Glutamatergic neuron (in vitro differentiated cells): ENCODE measurements at places on chromosomes 16 and 17. TPM values are rescaled to one million over a fixed set of nuclear protein-coding genes. Genes with fewer than 3 reads are reported as not detected.

DNA sequence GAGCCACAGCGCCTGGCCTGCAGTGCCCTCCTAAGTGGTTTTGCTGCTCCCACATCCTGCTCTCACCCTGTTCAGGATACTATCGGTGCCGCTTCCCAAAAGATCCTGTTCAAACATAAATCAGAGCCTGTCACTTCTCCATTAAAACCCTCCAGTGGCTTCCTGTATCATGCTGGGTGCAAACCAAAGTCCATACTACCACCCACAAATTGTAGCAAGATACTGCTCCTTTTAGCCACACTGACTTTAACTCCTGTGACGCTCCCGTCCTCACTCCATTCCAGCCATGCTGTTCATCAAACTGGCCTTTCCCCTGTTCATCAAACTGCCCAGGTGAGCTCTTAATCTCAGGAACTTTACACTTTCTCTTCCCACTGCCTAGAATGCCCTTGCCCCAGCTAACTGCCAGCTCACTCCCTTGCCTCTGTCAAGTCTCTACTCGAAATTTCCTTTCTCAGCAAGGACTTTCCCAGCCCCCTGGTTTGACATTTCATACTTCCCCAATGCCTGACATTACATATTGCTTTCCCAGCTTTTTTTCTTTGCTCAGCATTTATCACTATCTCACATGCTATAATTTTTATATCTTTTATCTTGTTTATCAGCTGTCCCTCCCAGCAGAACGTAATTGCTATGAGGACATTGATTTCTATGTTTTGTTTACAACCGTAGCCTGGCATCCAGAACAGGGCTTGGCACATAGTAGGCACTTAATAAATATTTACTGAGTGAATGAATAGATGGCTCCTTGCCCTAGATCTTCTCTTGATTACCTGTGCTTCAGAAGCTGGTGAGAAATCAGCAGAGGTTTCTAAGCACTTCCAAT is 44.3 kb upstream of the SMURF2 start:
- no peaks in the 10 kb centered on the region for H3K27me3 ChIP-seq
- H3K27ac ChIP-seq, result no peak overlapping the region

- H3K4me3 ChIP-seq, result no peak overlapping the region
- H3K27ac ChIP-seq, result no peak overlapping the region
- DNase-seq, result no peak
- H3K4me1 ChIP-seq, result no peaks in the 10 kb centered on the region
These were observed 112.9 kb downstream of the METRNL start for GRCh38 chr17:83192161-83192788.

GRCh38 chr17:57338257-57338914 is 82.1 kb downstream of the MSI2 start:
- H3K4me1 ChIP-seq, result peaks cover 15% of the 10 kb centered on the region
- no peak overlapping the region for H3K4me3 ChIP-seq
- peaks cover 6% of the 10 kb centered on the region for H3K27me3 ChIP-seq
- DNase-seq, result no peak
- H3K27ac ChIP-seq, result no peak overlapping the region

CLEC18B gene
- total RNA-seq, result 1.6 TPM

DNA sequence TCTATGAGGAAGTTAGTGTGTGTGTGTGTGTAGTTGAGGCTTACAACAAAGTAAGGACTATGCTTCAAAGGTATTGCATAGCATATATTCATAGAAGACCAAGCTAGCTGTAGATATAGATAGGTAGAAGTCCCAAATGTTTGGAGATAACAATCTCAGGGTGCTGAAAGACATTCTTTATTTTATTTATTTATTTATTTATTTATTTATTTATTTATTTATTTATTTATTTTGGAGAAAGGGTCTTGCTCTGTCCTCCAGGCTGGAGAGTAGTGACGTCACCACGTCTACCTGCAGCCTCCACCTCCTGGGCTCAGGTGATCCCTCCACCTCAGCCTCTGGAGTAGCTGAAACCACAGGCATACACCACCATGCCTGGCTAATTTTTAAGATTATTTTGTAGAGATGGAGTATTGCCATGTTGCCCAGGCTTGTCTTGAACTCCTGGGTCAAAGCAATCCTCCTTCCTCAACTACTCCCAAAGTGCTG is 284.6 kb upstream of the KIF2B start:
- H3K4me3 ChIP-seq, result no peak overlapping the region
- no peaks in the 10 kb centered on the region for H3K4me1 ChIP-seq
- DNase-seq, result no peak
- no peak overlapping the region for H3K27ac ChIP-seq
- H3K27me3 ChIP-seq, result no peaks in the 10 kb centered on the region

- no peaks in the 10 kb centered on the region for H3K27me3 ChIP-seq
- H3K27ac ChIP-seq, result no peak overlapping the region
- no peak for DNase-seq
- no peak overlapping the region for H3K4me3 ChIP-seq
- no peaks in the 10 kb centered on the region for H3K4me1 ChIP-seq
- H3K36me3 ChIP-seq, result no peaks in the 10 kb centered on the region
These were observed 2.5 kb downstream of the KRT32 start for GRCh38 chr17:41464682-41465081.

DNA sequence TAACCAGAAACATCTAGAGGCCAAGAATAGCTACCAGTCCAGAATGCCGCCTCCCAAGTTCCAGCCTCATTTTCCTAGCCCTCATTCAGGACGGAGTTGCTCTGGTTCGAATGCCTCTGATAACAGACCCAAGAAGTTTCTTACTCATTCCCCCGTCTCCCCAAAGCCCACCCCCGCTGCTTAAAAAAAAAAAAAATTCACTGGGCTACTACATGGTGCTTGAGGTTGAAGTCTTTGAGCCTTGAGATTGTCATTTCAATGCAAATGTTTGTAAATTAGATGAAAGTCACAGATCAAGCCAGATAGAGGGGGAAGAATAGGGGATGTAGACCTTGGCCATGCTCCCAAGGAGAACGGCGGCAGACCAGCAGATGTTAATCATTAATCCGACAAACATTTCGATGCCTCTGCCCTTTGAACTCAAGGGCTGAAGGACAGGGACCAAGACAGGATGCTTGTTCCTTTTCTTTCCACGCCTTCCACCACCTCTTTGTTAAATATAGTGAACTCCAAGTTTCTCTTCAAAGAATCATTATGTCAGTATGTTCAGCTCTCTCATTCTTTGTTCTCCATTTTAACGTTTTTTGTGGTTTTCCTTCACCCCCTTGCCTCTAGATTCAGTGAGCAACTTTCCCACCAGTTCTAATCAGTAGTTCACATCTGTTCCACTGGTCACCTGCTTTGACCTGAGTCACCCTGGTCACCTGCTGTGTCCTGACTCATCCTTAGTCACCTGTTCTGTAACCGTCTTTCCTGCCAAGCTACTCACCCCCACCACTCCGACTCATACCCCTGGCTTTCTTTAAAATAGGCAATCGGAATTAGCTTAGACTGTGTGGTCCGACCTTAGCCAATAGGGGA is 190.3 kb downstream of the CPPED1 start:
- H3K4me1 ChIP-seq, result peaks cover 14% of the 10 kb centered on the region
- peaks cover 1% of the 10 kb centered on the region for H3K27me3 ChIP-seq
- DNase-seq, result no peak
- H3K4me3 ChIP-seq, result no peak overlapping the region
- peaks cover 13% of the 10 kb centered on the region for H3K36me3 ChIP-seq
- H3K27ac ChIP-seq, result peak overlapping the region; percentile 7

DNA sequence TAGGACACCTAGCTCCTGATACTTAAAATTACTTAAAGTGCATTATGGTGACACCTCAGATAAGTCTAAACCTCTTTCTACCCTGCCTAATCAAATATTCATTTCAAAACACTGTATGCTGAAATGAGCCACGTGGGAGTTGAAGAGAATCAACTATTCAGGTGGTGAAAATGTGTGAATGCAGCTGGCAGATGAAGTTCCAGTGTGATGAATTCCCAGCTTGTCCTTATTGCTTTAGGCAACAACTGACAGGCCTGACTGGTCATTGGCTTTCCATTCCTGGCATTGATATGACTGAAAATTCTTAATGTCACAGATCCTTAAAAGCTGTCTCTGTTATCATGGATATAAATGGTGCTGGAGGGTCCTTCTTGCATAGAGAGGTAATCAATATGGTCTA is 301.9 kb upstream of the TBX2 start:
- no peak overlapping the region for H3K4me3 ChIP-seq
- no peak overlapping the region for H3K27ac ChIP-seq
- no peaks in the 10 kb centered on the region for H3K27me3 ChIP-seq
- no peaks in the 10 kb centered on the region for H3K4me1 ChIP-seq

DNA sequence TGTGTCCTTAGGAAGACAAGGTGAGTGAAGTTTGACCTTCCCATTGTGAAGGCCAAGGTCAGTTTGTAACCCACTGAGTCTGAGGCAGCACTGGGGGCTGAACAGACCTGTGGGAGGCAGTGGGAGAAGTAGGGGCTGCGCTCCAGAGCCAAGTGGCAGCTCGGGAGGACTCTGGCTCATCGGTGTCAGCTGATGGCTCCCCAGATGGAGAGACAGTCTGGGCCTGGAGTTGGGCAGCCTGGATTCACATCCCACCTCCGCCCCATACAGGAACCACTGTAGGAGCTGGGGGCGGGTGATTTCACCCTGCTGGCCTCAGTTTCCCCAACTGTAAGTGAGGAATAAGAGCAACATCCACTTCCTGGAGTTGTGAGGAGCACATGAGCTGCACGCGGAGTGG is 128.4 kb downstream of the FOXL1 start:
- H3K4me3 ChIP-seq, result no peak overlapping the region
- no peak overlapping the region for H3K27ac ChIP-seq
- H3K27me3 ChIP-seq, result no peaks in the 10 kb centered on the region
- no peaks in the 10 kb centered on the region for H3K4me1 ChIP-seq
- no peak for DNase-seq
- H3K36me3 ChIP-seq, result peaks cover 15% of the 10 kb centered on the region

FN3K gene
- total RNA-seq, result 33.7 TPM

DNA sequence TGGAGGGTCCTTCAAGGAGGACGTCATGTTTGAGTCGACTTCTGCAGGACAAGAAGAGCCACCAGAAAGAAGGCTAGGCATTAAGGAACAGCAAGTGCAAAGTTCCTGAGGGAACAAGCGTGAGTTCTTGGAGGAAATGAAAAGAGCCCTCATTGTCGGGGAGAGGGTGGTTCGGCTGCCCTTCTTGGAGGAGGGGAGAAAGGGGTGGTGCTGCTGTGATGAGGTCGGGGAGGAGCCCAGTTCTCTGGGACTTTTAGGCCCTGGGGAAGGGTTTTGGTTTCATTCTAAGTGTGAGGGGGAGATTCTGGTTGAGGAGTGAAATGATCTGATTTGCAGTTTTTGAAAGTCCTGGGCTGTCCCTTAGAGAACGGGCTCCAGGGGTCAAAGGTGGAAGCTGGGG is 4.1 kb downstream of the BICDL2 start:
- no peak overlapping the region for H3K4me3 ChIP-seq
- H3K27ac ChIP-seq, result no peak overlapping the region
- no peak for DNase-seq
- peaks cover 7% of the 10 kb centered on the region for H3K4me1 ChIP-seq

DNA sequence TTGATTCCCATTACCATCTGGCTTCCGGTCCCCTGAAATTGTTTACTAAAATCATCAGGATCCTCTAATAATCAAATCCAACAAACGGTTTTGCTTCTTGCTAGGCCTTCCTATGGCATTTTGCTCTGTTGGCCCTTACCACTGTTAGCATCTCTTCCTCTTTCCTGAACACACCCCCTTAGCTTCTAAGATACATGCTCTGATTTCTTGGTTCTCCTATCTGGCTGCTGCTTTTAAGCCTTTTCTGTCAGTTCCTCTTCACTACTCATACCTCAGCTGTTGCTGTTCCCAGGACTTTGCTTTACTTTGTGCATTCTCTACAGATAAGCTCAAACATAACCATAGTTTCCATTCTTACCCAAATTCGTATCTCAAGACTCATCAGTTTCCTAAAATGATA is 11.4 kb downstream of the CAPNS2 start:
- H3K27me3 ChIP-seq, result no peaks in the 10 kb centered on the region
- no peaks in the 10 kb centered on the region for H3K4me1 ChIP-seq
- no peak overlapping the region for H3K4me3 ChIP-seq
- DNase-seq, result no peak
- no peaks in the 10 kb centered on the region for H3K36me3 ChIP-seq

PIRT gene
- 0.32 TPM for total RNA-seq

- peaks cover 6% of the 10 kb centered on the region for H3K36me3 ChIP-seq
- no peaks in the 10 kb centered on the region for H3K27me3 ChIP-seq
- H3K4me1 ChIP-seq, result no peaks in the 10 kb centered on the region
- H3K4me3 ChIP-seq, result no peak overlapping the region
- H3K27ac ChIP-seq, result no peak overlapping the region
These were observed 119.4 kb downstream of the FOXL1 start for GRCh38 chr16:86697715-86698114.

HSD17B1 gene
- total RNA-seq, result 4.1 TPM

ITGA2B gene
- total RNA-seq, result 7.1 TPM

DNA sequence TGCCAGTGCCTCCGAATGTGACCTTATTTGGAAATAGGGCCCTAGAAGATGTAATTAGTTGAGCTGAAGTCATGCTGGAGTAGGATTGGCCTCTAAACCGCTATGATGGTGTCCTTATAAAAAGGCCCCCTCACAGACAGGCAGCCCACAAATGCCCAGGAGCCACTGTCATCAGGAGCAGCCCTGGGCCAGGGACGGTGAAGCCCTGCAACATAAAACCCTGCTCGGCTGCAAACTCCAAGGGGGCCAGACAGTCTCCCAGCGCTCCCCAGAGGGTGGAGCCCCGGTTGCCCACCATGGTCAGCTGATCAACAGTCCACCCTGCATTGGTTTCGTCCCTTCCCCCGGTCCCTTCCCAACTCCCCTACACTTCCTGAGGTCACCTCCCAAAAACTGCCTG is 351.7 kb downstream of the FOXL1 start:
- DNase-seq, result no peak
- no peak overlapping the region for H3K4me3 ChIP-seq
- no peak overlapping the region for H3K27ac ChIP-seq
- no peaks in the 10 kb centered on the region for H3K36me3 ChIP-seq
- H3K4me1 ChIP-seq, result no peaks in the 10 kb centered on the region

GRCh38 chr16:81035398-81035974 is at the start of gene ATMIN:
Gene ATMIN (plus strand): TSS chr16:81035842. CDS start chr16:81035871, 29 bp downstream.
- peaks cover 2% of the 10 kb centered on the region for H3K27me3 ChIP-seq
- DNase-seq, result peak; percentile 92
- peak within 1 kb of the TSS; percentile 89 for H3K27ac ChIP-seq
- H3K4me1 ChIP-seq, result peaks cover 17% of the 10 kb centered on the region
- no peaks in the 10 kb centered on the region for H3K36me3 ChIP-seq
- H3K4me3 ChIP-seq, result peak within 1 kb of the TSS; percentile 93

DNA sequence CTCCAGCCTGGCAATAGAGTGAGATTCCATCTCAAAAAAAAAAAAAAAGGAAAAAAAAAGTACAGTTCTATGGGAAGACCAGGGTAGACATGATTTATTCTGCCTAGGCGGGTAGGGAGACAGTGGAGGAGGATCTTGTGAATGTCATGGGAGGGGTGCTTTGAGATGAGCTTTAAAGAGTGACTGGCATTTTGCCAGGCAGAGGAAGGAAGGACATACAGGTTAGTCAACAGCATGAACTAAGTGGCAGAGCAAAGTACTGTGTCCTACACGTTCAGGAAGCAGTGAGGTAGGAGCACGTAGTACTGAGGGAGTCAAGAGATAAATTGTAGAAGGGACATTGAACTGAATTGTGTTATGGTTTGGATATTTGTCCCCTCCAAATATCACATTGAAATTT is 451.5 kb downstream of the TOX3 start:
- no peak overlapping the region for H3K27ac ChIP-seq
- no peaks in the 10 kb centered on the region for H3K36me3 ChIP-seq
- H3K27me3 ChIP-seq, result no peaks in the 10 kb centered on the region
- no peak for DNase-seq

HSD11B2 gene
- total RNA-seq, result 6.0 TPM

KRTAP4-3 gene
- total RNA-seq, result not detected
